CD8-positive, alpha-beta memory T cell (primary cell): ENCODE measurements at places on chromosomes 7 and 10. TPM values are rescaled to one million over a fixed set of nuclear protein-coding genes. Genes with fewer than 3 reads are reported as not detected.

UFSP1 gene
- 4.0 TPM for total RNA-seq

GRCh38 chr10:48645600-48645999, 39.1 kb upstream of the WDFY4 start:
- no peak for DNase-seq
- no peaks in the 10 kb centered on the region for H3K4me1 ChIP-seq
- H3K4me3 ChIP-seq = no peak overlapping the region
- H3K27ac ChIP-seq = no peak overlapping the region
- H3K36me3 ChIP-seq = no peaks in the 10 kb centered on the region

DMBT1 gene
- total RNA-seq = not detected

- DNase-seq = no peak
- H3K36me3 ChIP-seq = no peaks in the 10 kb centered on the region
- no peak overlapping the region for H3K4me3 ChIP-seq
- no peak overlapping the region for H3K27ac ChIP-seq
- no peaks in the 10 kb centered on the region for H3K4me1 ChIP-seq
- H3K27me3 ChIP-seq = no peaks in the 10 kb centered on the region
Measured at GRCh38 chr10:116084161-116084560, 188.8 kb downstream of the GFRA1 start.

DNA sequence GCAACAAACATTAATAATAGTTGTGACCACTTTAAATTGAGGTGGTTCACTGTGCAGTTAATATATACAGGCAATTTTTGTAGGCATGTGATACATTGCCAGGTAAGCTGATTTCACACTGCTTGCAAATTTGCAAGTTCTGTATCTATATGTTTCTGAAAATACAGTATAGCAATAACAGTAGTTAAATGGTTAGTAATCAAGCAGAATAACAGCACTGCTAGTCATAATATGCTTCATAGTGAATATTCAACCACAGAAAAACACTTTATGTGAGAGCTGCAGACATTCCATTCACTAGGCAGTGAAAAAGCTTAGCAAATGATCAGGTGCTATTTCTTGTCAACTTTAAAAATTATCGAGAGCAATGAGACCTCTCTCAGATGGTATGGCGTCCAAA, 28.9 kb downstream of the SLC26A4 start:
- no peak overlapping the region for H3K4me3 ChIP-seq
- H3K27me3 ChIP-seq = no peaks in the 10 kb centered on the region
- DNase-seq = no peak
- H3K36me3 ChIP-seq = no peaks in the 10 kb centered on the region
- H3K4me1 ChIP-seq = no peaks in the 10 kb centered on the region

DNA sequence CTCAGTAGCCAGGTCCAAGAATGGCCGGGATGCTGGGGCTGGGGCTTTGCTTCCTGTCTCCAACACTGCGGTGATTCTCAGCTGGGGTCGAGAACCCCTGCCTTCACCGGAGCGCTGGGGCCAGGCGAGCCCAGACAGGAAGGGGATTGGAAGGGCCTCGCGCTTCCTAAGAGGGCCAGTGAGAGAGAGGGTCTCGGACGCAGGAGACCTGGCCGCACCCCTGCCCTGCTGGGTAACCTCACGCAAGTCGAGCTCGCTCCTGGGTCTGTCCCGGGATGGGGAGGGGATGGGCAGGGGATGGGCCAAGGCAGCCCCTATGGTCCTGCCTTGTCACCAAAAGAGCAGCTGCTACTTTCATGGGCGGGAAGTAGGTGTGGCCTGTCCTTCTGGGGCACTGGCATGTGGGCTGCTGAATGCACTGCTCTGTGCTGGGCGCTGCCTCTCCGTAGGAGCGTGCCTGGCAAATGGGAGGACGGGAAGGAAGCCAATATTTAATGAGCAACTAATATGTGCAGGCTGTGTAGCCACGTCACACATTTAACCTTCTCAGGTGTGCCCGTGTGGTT, 20.0 kb downstream of the KCNK18 start:
- peaks cover 9% of the 10 kb centered on the region for H3K27me3 ChIP-seq
- DNase-seq = no peak
- H3K36me3 ChIP-seq = no peaks in the 10 kb centered on the region
- H3K4me1 ChIP-seq = peaks cover 7% of the 10 kb centered on the region
- H3K27ac ChIP-seq = no peak overlapping the region

- no peak overlapping the region for H3K27ac ChIP-seq
- H3K4me1 ChIP-seq = no peaks in the 10 kb centered on the region
- H3K27me3 ChIP-seq = no peaks in the 10 kb centered on the region
Measured at GRCh38 chr7:151311294-151311864, 30.2 kb upstream of the NUB1 start.

- H3K36me3 ChIP-seq = no peaks in the 10 kb centered on the region
- no peak overlapping the region for H3K4me3 ChIP-seq
- no peaks in the 10 kb centered on the region for H3K27me3 ChIP-seq
- DNase-seq = no peak
- H3K27ac ChIP-seq = no peak overlapping the region
- no peaks in the 10 kb centered on the region for H3K4me1 ChIP-seq
Measured at GRCh38 chr7:84125654-84126053, 68.9 kb downstream of the SEMA3A start.

CLRN3 gene
- total RNA-seq = not detected

GIMAP6 gene
- total RNA-seq = 44.9 TPM

- no peak overlapping the region for H3K27ac ChIP-seq
- H3K4me3 ChIP-seq = no peak overlapping the region
- no peak for DNase-seq
Measured at GRCh38 chr7:92403760-92404074, 43.6 kb upstream of the GATAD1 start.

DNA sequence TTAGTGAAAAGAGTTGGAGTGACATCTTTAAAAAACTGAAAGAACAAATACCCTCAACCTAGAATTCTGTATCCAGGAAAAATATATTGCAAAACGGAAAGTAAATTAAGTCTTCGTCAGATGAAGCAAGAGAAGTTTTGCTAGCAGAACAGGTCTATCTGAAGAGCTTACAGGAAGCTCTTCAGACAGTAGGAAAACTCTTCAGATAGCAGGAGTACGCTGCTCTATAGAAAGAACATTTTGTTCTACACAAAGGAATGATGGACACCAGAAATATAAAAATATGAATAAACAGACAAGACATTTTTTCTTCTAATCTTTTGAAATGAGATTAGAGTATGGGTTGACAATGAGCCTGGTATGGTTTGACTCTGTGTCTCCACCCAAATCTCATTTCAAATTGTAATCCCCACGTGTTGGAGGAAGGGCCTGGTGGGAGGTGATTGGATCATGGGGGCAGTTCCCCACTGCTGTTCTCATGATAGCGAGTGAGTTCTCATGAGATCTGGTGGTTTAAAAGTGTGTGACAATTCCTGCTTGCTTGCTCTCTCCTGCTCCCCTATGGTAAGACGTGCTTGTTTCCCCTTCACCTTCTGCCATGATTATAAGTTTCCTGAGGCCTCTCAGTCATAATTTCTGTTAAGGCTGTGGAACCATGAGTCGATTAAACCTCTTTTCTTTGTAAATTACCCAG, 567.3 kb downstream of the AUTS2 start:
- no peaks in the 10 kb centered on the region for H3K36me3 ChIP-seq
- H3K4me1 ChIP-seq = no peaks in the 10 kb centered on the region
- no peaks in the 10 kb centered on the region for H3K27me3 ChIP-seq
- H3K4me3 ChIP-seq = no peak overlapping the region

DNA sequence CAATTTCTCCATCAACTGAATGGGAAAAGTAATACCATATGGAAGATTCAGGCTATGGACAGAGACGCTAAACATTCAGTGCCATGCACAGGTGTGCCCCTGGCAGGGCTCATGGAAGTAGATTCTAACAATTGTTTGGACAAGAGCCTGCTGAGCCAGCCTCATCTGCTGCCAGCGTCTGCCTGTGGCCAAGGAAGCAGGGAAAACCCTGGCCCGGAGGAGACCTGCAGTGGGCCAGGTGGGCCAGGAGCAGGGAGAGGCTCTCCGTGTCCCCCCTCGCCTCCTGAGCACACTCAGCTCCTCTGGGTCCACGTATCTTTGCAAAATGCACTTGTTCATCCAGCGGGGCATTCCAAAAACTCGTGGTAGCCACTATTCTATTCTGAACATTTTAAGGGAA, 130.1 kb downstream of the TCERG1L start:
- no peaks in the 10 kb centered on the region for H3K27me3 ChIP-seq
- no peak overlapping the region for H3K27ac ChIP-seq
- DNase-seq = no peak
- no peaks in the 10 kb centered on the region for H3K4me1 ChIP-seq
- H3K36me3 ChIP-seq = no peaks in the 10 kb centered on the region
- H3K4me3 ChIP-seq = no peak overlapping the region
